ENCODE measurements at places on chromosomes 12 and 14.

- peak; percentile 54 for DNase-seq
These were observed 17.8 kb downstream of the ZBTB42 start for GRCh38 chr14:104818714-104819161.

GRCh38 chr12:115758183-115758582, 519.3 kb downstream of the MED13L start:
- no peak for DNase-seq

DNA sequence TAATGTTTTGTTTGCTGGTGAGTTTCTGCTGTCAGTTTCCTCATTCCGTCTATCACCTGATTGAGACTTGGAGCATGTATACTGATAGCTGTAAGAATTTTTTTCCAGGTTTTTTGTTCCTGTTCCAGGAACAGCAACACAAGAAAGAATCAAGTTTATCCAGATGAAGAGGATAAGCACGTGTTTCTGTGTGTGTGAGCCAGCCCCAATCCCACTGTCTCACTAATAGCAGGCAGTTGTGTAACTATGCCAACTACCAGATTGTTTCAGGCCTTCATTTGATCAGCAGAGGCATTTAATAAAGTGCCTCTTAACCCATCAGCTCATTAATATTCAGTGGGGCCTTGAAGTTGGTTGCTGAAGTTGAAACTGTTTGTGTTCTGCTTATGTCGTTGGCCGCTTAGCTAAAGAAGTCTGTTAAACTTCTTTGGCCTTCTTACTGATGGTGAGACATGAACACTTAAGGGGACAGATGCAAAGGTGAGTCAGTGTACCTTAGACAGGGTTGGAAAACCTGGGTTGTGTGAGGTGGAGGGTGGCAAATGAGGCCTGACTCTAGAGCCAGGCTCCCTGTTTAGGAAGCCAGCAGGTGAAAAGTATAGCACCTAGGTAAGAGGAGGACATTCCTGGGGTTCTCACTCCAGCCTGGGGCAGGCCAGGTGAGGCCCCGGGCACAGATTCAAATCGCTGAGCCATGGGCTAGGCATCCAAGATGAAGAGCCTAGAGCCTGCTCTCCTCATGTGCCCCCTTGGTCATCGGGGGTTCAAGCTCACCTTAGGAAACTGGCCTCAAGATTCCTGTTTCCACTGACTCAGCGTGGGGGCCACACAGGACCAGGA, 3.7 kb downstream of the ANKRD13A start:
- peak; percentile 53 for DNase-seq

DNA sequence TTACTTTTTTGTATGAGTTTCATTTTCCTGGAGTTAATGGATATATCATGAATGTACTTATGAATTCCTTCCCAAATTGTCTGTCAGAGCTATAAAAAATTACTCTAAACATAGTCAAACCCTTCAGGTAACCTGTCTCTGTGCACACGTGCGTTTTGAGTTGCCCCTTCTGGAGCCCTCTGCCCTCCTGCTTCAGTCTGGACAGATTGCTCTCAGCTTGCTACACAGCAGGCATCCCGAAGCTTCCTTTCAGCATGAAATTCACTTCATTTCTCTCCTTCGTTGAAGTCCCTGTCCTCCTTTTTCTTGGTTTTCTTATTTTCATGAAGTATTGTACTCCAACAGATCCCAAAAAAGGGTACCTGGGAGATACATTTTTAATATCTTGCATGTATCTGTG, 47.3 kb downstream of the FNTB start:
- no peak for DNase-seq

DNA sequence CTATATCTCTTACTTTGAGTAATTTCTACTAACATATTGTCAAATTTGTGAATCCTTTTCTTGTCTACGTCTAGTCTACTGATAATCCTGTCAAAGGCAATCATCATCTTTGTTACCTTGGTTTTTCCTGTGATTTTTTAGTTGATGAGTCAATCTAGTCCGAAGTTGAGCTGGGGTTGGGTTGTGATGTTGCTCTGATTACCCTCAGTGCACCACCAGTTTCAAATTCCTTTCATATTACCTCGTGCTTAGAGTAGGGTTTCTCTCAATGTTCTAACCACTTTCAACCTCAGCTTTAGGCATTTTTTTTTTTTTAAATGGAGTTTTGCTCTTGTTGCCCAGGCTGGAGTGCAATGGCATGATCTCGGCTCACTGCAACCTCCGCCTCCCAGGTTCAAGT, 186.8 kb downstream of the BTG1 start:
- DNase-seq: no peak

DNA sequence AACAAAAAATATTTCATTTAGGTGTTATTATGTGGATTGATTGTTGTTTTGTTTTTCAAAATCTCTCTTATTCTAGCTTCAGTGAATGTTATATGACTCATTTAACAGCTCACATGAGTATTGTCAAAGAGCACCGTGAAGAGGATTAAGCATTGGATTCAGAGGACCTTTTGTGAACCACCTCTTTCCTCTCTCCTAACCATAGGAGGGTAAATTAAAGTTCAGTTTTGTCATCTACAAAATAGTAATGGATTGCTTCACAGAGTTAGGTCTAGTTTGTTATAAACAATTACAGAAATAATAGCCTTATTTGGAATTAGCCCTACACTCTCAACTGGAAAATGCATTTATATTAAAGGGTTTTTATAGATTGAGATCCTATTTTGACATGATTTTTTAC, 962 bp upstream of the KERA start:
- no peak for DNase-seq

GRCh38 chr12:67436230-67436629, 167.1 kb downstream of the CAND1 start:
- no peak for DNase-seq

DNA sequence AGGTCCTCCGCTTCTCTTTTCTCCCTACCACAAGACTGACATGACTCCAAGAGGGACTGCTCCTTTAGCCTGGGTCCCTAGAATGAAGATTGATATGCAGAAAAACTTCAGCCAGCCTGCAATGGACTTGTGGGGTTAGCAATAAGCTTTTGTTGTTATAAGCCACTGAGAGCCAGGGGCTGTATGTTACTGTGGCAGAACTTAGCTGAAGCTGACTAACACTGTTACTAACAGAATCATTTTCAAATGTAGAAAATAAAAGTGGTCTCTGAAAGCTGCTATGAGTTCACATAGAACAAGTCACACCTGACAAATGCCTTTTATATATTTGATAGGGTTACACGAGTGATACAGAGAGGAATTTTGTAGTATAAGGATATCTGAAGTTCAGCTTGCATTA, 13.6 kb upstream of the RFLNA start:
- no peak for DNase-seq

GRCh38 chr14:52439476-52439875, 112.8 kb downstream of the TXNDC16 start:
- DNase-seq: no peak

- no peak for DNase-seq
These were observed 21.7 kb upstream of the LMNTD1 start for GRCh38 chr12:25574761-25575160.

DNA sequence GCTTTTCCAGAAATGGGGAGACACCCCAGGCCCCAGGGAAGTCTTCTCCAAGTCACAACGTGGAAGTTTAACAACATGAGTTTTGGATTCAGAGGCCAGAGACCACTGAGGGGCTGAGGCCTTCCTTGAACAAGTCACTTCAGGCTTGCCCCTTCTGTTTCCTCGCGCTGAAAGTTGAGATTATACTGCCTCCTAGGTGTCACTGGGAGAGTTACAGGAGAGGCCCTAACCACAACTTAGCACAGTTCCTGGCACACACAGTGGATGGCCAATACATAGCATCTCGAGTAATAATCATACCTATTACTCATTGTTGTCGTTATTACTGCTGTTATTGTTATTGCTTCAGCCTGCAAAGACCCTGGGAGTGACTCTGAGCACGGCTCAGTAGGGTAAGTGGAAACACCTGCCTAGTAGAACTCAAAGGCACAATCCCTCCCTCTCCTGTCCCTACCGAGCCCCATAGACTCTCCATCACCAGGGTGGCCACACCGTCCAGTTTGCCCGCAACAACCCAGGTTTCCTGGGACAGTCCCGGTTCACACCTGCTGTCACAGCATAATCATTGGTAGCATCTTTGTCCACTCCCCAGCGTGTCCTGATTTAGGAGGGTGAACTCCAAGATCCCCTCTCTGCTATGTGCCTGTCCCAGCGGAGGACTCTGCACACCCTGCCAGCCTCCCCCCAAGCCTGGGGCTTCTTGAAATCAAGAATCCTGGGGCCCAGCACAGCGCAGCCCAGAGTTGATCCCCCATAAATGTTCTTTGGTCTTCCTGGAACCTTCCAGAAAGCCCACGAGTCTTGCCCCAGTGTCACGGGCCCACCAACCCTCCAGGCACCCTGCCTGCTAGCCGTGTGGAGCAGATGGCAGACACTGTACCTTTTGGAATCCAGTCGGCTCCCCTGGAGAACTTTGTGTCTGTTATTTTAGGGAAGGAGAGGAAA, 85.0 kb downstream of the SYNE3 start:
- DNase-seq: no peak

- DNase-seq: no peak
These were observed 488.5 kb downstream of the LRFN5 start for GRCh38 chr14:42095155-42095554.

DNA sequence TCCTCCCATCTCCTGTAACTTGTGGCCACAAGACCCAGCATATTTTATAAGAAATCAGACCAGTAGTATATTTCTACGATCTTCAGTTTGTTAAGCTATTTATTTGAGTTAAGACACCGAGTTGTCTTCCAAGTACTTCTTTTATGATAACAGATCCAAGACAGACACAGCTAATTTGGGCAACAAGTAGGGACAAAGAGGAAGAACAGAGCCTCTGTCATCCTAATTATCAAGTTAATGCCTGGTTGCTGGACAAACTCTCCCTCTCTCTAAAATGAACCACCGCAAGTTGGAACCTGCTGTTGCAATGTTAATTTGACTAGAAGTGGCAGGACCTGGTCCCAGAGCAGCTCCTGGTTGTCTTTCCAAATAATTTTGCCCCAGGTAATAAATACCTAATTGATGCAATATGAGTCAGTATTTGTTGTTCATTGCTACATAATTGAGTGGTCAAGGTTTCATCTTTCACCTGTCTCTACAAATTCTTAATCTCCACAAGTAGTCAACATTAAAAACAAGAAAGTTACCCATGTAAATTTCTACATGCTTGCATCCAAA, 323.7 kb downstream of the PAWR start:
- no peak for DNase-seq

- DNase-seq: peak; percentile 38
These were observed 54.1 kb downstream of the BEGAIN start for GRCh38 chr14:100532906-100533655.

DNA sequence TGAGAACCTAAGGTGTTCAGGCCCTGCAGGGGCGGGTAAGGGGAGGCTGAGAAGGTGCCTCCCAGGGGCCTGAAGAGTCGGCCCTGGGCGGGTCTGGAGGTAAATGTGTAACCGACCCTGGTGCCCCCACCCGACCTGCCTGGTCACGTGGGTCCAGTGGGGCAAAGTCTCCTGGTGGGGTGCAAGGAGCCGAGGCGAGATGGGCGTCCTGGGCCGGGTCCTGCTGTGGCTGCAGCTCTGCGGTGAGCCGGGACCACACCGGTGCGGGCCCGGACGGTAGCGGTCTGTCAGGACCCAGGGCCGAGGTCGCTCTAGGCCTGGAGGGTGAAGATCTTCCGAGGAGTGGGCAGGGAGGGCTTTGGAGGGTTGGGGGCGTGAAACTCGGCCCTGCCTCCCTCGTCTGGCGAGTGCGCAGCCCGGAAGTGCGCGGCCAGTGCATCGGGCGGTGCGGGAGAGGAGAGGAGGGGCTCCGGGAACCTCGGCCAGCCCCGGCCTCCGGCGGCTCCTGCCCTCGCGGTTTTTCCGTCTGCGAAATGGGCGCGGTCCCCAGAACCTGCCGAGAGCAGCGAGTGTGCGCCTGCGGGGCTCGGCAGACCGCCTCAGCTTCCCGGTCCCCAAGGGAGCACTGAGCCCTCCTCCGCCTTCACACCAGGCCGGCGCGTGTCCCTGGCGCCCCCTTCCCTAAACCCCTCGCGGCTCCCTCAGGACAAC, at the start of gene AMN:
Gene AMN, plus strand, starts transcription at position 174 of the 711 bp plus-strand sequence. Its CDS starts 26 bp downstream, at position 200.
- no peak for DNase-seq

DNA sequence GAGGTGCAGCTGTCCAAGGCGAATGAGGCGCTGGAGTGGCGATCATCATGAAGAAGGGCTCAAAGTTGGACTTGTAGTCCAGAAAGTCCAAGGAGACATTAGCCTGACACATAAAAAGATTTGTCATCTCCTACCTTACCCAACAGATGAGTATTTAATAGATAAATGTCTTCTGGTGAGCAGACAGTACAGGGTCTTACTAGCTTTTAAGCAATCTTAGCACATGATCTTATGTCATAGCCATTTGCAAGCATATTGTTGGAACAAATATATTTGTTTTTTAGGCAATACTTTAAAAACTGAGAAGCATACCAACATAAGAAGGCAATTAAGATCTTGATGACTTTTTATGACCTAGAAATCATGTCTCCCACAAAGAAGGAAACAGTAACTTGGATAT, 16.0 kb downstream of the GNS start:
- no peak for DNase-seq

GRCh38 chr12:91194500-91194899, 11.9 kb upstream of the DCN start:
- DNase-seq: no peak

GRCh38 chr14:91870001-91870400, 2.7 kb upstream of the TC2N start:
- no peak for DNase-seq

GRCh38 chr12:115572440-115572839, 705.1 kb downstream of the MED13L start:
- no peak for DNase-seq

GRCh38 chr12:38831715-38832114, 73.7 kb downstream of the CPNE8 start:
- DNase-seq: no peak

DNA sequence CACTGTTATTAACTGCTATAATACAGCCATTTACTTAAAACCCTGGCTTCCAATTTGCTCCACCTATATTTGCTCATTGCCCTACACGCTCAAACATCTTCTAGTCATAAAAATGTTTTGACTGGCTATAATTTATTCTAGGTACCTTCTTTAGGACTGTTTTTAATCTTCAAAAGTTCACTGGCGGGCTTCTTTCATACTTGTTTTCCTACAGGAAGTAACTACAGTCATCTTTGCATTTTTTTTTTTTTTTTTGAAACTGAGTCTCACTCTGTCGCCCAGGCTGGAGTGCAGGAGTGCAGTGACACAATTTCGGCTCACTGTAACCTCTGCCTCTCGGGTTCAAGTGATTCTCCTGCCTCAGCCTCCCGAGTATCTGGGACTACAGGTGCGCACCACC, 32.5 kb downstream of the MPHOSPH9 start:
- DNase-seq: no peak

GRCh38 chr14:82587226-82587625, 1053.6 kb upstream of the SEL1L start:
- DNase-seq: no peak
